Brain pericyte (primary cell): ENCODE measurements at places on chromosomes 12 and 14.
A peak's percentile ranks its signal among the peaks of the same experiment; 100 is the strongest.

DNA sequence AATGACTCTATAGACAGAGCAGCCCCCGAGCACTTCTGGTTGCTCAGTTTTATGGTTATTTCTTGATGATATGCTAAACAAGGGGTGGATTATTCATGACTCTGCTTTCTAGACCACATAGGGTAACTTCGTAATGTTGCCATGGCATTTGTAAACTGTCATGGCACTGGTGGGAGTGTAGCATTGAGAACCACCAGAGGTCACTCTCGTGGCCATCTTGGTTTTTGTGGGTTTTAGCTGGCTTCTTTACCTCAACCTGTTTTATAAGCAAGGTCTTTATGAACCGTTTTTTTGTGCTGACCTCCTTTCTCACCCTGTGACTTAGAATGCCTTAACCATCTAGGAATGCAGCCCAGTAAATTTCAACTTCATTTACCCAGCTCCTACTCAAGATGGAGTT lies 1036.2 kb upstream of the FLRT2 start:
- no peak for DNase-seq

DNA sequence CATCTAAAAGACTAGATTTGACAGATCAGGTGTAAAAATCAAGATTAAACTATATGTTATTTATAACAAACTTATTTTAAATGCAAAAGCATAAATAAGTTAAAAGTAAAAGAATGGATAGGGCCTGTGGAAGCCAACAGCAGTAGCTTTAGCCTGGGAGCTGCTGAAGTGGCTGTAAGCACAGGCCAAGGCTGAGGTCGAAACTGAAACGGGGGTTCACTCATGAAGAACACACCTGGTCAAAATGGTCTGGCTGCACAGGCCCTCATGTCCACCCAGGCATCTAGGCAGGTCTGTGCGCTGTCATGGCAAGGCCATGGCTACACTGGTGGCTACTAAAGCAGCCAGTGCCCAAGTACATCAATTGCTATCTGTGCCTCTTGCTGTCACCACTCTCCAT lies 23.1 kb downstream of the CATSPERB start:
- no peak for DNase-seq

GRCh38 chr14:50943943-50944646 lies at the start of gene PYGL:
TSS of gene PYGL (minus strand) at chr14:50944483. CDS start at chr14:50944403, 80 bp downstream.
- DNase-seq, result no peak

DNA sequence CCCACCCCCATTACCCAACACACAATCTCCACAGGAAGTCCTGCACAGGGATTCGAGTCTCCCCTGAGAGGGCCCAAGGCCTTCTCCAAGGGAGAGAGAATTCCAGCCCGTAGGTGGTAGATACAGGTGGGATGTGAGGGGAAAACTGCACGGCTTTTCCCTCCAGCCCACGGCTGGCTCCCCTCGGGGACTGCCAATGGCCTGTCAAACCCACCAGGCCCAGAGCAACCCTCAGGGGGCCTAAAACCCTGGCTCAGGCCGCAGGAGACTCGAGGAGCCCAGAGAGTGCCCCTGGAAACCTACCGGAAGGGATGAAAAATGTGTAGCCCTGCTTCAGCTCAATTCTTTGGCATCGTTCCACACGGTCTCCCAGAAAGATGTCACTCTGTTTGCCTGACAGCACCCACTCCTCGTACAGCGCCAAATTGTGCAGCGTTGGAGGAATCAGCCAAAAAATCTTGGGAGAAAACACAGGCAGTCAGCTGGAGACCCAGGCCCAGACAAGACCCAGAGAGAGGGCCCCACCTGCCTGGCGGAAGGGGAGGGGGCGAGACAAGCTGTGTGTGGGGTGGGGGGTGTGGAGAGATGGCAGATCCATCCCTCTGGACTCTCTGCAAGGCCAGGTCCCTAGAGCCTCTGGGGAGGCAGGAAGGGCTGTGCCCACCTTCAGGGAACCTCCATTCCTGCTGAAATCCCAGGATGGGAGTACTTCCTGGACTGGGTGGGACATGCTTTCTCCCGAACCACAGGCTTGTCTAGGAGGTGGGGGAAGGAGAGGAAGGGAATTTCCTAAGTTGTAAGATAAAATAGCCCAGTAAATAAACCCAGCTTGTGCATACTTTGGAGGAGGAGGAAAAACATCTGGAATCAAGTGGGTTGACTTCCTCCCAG lies 48.1 kb downstream of the KDM2B start:
- no peak for DNase-seq

DNA sequence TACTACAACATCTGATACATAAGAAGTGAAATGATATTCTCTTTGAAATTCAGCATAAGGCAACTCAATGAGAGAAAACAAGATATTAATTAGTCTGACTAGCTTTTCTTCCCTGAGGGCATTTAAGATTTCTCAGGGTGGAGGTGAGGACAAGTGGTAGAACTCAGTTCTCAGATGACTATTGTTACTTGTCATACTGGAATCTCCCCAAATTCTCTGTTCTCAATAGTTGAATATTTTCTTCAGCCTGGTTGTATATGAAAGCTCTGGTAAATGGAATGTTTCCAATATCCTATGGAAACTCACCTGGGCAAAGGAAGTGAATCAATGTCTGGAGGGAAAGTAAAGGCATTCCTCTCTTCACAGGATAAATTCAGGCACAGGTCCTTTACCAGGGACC lies 18.2 kb upstream of the ITGA5 start:
- DNase-seq, result no peak

GRCh38 chr12:110349514-110350151 lies 53.9 kb downstream of the ANAPC7 start:
- DNase-seq, result no peak

DNA sequence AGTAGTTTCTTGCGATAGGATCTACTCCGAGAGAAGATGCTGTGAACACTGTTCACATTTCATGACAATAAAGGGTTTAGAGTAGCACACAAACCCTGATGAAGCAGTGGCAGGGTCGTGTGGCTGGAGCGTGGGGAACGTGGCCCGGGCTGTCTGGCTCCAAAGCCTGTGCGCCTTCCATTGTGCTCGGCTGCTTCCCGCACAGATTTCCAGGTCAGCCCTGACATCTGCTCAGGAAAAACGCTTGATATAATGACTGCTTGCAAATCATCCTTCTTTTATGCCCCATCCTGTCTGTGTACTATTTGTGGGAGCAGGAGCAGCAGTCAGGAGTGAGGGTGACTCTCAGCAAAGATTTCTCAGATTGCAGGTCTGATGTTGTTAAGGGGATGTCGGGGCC lies 78.6 kb downstream of the EML1 start:
- no peak for DNase-seq

DNA sequence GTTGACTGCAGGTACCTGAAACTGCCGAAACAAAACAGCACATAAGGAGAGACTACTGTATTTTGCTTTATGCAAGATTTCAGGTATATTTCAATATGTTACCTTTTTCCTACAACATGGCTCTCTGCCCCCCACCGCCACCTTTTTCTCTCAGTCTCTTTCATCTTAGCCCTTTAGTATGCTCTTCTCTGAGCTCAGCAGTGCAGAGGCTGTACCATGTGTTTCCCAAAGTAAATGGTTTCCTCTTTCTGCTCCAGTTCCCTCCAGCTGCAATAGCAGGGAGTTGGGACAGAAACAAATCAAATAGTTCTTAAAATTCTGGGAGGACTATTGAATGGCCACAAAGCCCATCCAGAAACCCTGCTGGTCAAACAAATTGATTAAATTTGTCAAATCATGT lies 4.3 kb downstream of the AMN1 start:
- no peak for DNase-seq

DNA sequence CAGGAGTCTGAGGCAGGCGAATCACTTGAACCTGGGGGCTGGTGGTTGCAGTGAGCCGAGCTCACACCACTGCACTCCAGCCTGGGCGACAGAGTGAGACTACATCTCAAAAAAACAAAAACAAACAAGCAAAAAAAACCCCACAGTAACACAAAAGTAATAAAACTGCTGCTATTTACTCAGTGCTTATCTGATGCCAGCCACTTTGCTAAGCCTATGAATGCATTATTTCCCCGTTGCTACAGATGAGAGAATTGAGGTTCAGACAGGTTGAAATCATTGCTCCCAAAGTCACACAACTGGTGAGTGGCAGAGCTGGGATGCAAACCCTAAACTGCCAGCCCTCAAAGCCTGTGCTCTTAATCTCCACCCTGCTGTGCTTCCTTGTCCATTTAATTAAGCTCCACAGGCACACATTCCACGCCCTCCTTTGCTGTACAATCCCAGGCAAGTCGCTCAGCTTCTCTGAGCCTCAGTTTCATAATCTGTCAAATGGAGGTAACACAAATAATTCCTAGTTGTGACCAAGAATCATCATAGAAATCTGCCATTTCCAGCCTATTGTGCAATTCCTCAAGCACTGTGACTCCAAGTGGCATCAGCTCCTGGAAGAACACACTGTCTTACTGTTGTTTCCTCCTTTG lies 5.7 kb upstream of the OAS3 start:
- DNase-seq, result no peak

DNA sequence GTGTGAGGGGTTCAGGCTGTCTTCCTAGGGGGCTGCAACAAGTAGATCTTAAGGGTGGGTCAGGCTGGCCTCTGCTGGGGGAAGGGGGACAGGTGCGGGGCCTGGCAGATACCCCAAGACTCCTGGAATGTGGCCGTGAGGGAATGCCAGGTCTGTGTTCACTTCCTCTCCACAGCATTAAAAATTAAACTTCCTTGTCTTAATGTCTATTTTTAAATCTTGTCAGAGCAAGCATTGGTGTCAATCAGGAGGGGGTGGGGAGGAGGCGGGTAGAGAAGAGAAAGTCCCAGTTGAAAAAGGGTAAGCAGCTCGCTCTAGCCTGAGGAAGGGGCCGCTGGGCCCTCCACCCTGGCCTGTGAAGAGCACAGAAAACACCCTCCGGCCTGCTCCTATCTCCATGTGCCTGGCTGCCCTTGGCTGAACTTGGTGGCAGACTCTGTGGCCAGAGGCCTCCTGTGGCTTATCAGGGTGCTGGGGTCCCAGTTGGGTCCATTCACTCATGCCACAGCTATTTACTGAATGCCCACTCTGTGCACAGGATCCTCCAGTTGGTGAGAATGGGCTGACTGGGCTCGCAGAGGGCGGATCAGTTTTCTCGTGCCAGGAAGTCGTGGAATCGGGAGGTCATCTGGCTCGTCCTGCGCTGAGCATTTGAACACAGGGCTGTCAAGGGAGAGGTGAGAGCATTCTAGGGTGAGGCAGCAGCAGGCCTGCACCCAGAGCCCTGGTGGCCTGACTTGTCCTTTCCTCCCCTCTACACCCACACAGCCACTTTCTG lies 128.8 kb downstream of the TSPAN9 start:
- no peak for DNase-seq

- no peak for DNase-seq
Measured at GRCh38 chr14:68685419-68686204, 107.3 kb downstream of the ZFP36L1 start.

DNA sequence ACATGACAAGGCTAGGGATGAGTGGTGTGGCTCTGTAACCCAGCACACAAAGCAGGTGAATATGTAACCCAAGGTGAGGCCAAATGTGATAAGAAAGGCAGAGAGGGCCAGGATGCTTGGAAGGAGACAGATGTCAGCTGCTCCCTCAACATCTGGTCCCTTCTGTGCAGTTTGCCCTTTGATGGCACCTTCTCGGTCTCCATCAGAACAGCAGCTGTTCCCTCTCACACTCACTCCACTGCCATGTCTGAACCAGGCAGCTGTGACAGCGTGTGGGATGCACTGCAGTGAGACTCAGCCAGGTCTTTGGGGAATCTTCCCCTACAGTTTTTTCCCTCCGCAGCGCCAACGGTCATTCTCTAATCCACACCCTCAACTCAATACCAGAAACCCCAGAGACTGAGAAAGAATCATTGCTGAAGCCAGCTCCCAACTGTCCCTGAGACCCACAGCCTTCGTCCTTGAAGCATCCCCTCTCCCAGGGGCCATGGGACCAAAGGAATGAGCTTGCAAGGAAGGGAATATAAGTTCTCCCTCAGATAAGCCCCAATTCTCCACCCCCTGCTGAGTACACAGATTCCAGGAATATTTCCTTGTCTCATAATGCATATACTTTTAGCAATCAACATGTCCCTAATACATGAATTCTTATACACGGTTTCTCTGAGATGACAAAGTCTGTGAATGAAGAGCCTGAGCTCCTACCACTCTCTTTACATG lies 230.0 kb downstream of the GLT1D1 start:
- DNase-seq, result no peak

- no peak for DNase-seq
Measured at GRCh38 chr14:52355016-52355431, 40.9 kb downstream of the PTGER2 start.

GRCh38 chr12:67647181-67647798 lies 1.3 kb upstream of the DYRK2 start:
- DNase-seq, result no peak

- DNase-seq, result no peak
Measured at GRCh38 chr12:32702946-32703345, 23.8 kb downstream of the DNM1L start.

- no peak for DNase-seq
Measured at GRCh38 chr12:53972152-53972702, 699 bp upstream of the HOXC11 start.

GRCh38 chr12:115936997-115937916 lies 340.2 kb downstream of the MED13L start:
- DNase-seq, result no peak

DNA sequence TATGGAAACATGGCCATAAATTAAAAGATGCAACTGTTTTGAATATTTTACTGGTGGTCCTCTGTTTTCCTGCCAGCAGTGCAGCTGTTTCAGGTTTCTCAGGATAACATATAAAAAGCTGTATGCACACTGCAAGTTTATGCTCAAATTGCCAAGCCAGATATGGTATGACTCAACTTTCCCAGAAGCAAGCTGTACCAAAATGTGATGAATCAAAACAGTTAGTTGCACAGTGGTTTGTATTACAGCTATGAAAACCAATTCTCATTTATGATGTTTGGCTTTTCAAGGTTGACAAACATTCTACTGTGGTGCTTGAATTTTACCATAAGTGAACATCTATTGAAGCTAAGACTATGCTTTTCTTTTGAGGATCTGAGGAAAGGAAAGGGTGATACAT lies 15.5 kb downstream of the TRMT5 start:
- peak; percentile 48 for DNase-seq

DNA sequence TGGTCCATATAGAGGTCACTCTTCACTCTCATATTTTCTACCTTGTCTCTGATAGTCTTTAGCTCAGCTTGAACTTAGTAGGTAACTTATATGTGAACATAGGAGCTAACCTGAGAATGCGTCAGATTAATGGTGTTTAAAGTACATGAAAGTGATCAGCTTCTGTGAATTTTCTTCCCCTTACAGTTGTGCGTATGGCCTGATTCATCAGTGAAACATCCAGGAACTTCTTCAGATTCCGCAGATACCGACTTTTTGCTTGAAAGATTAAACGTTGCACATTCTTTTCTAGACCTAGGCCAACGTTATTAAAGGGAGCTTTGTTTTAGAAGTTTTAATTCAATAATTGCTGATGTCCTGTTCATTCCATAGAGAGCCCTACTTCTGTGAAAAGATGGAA lies 1945.1 kb upstream of the SEL1L start:
- DNase-seq, result no peak

GRCh38 chr14:93476305-93476704 lies 45.6 kb downstream of the UNC79 start:
- DNase-seq, result no peak

DNA sequence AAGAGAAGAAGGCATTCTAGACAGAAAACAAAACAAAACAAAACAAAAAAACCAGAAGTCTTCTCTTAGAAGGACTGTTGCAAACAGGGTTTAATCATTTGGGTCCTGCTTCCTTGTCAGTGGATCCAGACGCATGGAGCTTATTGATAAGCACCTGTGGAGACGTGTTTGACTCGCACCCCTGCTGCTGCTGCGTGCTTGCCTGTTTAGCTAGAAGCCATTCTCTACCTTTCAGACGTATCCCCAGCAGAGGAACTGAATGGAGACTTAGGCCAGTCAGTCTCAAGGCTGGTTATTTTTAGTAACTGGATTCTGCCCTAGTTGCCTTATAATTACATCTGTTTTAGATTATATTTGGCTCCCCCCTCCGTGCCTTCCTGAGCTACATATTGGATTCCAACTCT lies 186.1 kb upstream of the EEA1 start:
- no peak for DNase-seq
